Foreskin keratinocyte (primary cell): ENCODE measurements at places on chromosomes 13 and 19.

DNA sequence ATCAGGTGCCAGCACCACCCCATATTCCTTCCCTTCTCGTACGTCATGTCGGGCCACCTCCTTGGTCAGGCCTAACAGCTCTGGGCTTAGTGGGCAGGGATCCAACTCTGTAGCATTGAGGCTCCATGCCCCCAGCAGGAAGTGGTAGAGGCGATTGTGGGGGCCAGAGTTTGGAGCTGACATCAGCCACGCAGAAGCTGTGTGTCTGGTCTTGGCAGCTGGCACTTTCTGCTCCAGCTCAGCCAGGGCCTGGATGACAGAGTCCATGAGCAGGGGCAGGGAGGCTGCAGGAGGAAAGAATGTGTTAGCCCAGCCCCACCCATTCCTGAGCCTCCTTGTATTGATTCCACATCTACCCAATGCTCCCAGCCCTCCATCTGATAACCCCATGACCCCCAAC is 3.0 kb downstream of the PGLYRP2 start:
- no peak for DNase-seq

DNA sequence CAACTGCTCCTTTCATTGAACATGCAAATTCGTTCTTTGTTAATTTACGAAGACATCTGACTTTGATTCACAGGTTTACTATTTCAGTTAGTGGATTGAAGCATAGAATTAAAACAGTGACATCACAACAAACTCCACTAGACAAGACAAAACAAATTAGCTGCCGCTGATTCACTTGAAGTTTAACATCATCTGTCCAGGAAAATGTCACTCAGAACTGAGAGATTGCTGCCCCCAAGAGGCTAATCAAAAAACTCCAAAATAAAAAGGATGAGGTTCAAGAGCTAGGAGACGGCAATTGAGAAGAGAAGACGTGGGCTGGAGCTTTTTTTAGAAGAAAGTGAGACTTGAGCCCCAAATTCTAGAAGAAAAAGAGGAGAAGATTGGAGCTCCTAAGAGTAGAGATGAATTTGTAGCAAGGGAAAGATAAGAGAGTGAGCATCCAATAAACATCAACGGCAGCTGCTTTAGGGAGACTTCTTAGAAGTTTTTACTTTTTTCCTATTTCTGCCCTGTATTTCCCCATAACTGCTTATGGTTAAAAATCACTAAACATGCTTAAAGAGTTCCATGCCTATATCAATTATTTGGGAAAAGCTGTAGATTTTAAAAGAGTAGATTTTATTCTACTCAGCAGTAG is 40.8 kb upstream of the TPP2 start:
- peak; percentile 68 for DNase-seq

- no peak for DNase-seq
Measured at GRCh38 chr13:111975539-111976473, 91.1 kb upstream of the SOX1 start.

- DNase-seq = no peak
Measured at GRCh38 chr13:27631665-27632064, 10.0 kb downstream of the POLR1D start.

DNA sequence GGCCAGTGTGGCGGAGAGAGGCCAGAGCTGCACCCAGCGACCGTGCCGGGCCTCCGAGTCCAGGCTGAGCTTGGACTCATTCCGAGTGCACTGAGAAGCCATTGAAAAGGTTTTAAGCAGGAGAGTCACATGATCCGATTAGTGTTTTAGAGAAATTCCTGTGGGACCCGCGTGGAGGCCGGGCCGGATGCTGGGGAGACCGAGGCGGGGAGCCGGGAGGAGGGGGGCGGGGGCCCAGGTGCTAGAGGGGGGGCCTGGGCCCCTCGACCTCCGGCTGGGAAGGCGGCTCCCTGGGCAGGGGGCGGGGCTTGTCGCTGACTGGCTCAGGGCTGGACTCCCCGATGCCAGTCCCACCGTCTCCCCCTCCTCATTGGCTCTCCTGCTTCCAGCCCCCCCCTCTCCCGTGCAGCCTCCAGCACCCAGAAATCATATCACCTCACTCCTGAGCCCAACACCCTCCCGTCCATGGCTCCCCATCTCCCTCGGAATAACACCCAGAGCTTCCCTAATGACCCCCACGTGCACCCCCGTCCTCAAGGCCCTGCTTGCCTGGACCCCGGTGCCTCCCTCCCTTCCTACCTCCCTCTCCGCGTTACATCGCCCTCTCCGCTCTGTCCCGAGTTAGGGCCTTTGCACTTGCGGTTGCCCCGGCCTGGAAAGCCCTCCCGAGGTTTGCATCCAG is 5.2 kb upstream of the ZNF579 start:
- DNase-seq = no peak

GRCh38 chr19:16335226-16335625 is 10.6 kb downstream of the KLF2 start:
- no peak for DNase-seq

DNA sequence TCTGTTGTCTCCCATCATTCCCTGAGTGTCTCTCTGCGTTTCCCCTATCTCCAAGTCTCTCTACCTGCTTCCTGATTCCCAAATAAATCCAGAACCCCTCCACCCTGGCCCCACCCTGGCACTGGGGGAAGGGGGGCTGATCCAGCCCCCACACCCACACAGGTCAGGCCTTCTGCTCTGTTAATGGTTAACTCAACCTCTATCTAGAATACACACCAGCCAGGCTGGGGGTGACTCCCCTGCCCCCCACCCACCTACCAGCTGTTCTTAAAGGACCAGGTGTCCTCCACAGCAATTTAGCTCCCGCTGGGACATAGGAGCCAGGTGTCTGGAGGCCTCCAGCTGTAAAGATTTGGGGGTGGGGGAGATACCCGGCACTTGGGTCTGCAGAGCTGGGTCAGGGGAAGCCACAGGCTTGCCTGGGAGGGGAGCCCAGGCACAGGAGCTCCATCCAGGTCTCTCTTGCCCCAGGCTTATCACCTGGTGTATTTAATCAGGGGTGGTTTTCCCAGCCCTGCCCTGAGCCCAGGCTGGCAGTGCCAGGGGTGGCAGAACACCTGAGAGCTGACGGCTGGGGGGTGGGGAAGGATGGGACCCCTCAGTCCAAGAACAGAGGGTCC is 3.9 kb downstream of the IRF2BP1 start:
- DNase-seq = no peak

- no peak for DNase-seq
Measured at GRCh38 chr19:7682175-7682855, 1.7 kb downstream of the TRAPPC5 start.
